Stimulated activated CD8-positive, alpha-beta memory T cell treated with anti-CD3 and anti-CD28 coated beads, Interleukin-15, amount 100 ng/mL, for 48 hours (primary cell): ENCODE measurements at places on chromosomes 6 and 20.

DNA sequence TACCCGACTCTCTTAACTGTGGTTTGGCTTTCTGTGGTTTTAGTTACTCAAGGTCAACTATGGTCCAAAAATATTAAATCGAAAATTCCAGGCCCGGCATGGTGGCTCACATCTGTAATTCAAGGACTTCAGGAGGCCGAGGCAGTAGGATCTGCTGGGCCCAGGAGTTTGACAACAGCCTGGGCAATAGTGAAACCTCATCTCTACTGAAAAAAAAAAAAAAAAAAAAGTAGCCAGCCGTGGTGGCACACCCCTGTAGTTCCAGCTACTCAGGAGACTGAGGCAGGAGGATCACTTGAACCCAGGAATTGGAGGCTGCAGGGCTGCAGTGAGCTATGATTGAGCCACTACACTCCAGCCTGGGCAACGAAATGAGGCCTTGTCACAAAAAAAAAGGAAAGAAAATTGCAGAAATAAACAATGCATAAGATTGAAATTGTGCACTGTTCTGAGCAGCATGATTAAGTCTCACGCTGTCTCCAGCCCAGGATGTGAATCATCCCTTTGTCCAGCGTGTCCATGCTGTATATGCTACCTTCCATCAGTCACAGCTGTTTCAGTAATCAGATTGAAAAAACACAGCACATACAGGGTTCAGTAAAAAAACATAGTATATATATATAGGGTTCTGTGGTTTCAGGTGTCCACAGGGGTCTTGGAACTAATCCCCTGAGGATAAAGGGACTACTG, 40.7 kb downstream of the RGS17 start:
- no peak for DNase-seq

DNA sequence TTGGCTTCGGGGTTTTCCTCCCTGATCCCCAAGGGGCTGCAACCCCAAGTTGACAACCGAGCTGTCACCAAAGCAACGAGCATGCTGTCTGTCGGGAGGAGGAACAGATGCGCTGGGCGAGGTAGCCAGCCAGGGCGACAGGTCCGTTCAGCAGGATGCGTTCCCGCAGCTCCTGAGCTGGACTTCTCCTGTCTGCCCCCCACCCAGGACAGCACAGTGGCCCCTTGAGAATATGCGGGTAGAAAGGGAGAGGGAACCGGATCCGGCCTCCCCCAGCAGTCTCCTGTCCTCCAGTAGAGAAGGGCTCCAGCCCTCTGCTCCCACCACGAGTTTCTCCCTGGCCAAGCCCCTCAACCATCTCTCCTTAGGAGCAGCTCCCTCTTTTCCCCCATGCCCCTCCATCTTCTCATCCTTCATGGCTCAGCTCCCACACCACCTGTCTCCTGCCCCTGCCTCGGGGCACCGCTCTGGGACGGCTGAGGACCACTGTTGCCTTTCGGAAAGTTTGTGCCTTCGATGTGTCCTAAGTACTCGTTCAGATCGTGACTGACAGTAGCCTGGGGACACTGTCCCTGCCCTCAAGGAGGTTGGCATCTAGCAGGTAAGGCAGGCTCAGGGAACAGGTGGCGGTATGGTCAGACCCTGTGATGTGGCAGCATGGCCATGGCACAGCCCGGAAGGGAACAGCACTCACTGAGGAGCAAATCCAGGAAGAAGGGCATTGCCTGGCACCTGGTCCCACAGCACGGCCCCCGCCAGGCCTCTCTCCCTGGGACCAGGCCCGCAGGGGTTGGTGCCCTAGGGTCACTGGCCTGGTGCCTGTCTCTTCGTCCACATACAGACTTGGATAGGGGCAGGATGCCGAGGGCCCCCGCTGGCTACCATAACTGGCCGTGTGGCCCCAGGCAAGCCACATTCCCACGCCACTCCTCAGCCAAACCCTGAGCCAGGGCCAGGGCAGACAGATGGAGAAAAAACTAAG, 96.3 kb downstream of the ASXL1 start:
- DNase-seq = no peak

GRCh38 chr6:87436435-87436834, 28.7 kb downstream of the CFAP206 start:
- no peak for DNase-seq

DNA sequence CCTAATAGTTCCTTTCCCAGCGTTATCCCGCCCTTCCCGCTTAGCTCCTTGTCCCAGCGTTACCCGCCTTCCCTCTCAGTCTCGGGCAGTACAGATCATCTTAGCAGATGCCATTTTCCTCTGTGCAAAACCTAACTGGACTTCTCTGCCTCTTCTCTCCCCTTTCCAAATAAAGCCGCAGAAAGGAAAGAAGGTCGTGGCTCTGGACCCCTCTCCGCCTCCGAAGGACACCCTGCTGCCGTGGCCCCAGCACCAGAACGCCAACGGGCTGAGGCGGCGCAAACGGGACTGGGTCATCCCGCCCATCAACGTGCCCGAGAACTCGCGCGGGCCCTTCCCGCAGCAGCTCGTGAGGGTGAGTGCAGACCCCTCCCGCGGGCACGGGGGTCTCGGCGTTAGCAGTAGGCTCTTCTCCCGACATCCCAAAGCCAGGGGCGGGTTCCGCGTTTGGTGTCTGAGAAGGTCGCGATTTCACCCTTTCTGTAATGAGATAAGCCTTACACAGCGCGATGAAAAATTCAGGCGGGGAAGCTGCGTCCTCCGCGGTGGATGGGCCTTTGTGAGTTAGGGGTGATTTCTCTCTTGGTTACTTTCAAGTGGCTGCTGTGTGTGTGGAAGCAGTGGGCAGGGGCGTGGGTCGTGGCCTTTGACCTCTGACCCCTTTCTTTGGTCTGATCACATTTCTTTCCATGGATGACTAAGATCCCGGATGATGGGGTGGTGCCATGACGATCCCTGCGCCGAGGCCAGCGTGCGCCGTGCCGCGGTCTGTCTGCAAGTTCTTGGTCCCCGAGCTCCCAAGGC, 292.7 kb downstream of the TAF4 start:
- DNase-seq = no peak

- no peak for DNase-seq
These were observed 120.0 kb downstream of the UTRN start for GRCh38 chr6:144405163-144405562.

- DNase-seq = no peak
These were observed 112.0 kb downstream of the CDK19 start for GRCh38 chr6:110703010-110703905.

DNA sequence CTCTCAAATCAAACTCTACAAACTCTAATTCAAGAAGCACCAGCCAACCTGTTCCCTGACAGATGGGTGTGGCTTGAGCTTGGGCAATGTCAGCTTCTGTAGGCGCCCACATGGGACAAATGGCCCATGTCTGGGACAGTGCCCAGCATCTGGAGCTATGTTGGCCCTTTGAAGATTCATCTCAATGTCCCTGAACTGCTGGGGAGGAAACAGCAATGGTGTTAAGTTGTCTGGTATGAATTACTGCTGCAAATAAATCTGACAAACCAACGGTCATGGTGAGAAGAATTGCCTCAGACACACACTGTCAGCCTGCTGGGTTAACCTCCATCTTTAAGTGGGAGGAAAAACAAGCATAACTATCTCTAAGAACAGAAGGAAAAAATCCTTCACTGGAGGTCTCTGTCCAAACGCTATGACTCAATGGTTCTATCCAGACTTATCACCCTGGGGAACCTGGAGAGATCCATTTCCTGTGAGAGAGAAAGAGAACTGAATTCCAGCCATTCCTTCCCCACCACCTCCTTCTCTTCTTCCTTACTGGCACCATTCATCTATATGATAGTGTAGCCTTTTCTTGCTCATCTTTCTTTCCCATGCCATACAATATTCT, 274.9 kb downstream of the CDH26 start:
- DNase-seq = no peak

GRCh38 chr20:8803065-8803464, 265.8 kb upstream of the PLCB4 start:
- DNase-seq = no peak

DNA sequence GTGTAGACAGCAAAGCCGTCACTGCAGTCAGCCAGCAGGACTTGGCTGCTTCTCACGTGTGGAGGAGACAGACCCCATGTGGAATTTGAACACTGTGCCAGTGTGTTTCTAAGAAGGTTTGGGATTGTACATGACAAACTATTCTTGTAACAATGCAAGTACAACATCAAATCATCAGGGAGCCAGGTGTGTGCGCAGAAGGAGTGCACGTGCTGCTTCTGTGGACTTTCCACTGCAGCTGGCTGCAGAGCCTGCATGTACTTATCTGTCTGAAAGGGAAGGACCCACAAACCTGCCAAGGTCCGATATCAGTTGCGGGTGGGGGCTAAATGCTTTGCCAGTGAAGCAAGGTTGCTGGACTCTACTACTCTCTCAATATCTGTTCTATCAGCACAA, 211.6 kb downstream of the WDR27 start:
- no peak for DNase-seq

DNA sequence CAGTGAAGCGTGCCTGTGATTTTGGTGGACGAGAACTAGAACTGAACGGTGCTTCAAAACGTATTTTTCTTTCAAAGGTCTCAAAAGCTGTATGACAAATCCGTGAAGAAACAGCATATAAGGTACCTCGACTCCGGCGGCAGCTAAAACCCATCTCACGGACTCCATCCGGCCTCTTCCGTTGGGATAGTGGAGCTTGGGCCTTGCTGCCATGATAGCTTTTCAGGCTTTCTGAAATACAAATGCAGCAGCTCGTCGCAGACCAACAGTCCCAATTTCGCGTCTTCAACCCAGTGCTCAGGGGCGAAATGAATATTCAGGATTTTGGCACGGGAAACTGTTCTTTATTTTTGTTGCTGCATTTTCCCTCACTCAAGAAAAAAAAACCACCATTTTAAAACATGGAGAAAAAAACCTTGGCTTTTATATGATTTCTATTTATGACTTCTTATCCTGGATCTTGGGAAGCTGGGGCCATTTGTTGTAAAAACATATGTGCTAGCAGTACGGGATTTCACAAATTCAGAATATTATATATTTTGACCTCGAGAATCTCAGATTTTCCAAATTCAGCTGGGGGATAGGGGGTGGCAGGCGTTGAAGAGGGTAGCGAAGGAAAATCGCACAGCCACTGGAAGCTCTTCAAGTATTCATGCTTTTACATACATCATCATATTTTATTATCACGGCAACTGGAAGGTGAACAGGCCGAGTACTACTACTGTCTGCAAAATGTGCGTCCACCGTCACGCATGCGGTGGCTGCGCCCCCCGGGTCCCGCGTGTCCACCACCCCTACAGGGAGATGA, 849 bp downstream of the GSTA4 start:
- peak; percentile 5 for DNase-seq

DNA sequence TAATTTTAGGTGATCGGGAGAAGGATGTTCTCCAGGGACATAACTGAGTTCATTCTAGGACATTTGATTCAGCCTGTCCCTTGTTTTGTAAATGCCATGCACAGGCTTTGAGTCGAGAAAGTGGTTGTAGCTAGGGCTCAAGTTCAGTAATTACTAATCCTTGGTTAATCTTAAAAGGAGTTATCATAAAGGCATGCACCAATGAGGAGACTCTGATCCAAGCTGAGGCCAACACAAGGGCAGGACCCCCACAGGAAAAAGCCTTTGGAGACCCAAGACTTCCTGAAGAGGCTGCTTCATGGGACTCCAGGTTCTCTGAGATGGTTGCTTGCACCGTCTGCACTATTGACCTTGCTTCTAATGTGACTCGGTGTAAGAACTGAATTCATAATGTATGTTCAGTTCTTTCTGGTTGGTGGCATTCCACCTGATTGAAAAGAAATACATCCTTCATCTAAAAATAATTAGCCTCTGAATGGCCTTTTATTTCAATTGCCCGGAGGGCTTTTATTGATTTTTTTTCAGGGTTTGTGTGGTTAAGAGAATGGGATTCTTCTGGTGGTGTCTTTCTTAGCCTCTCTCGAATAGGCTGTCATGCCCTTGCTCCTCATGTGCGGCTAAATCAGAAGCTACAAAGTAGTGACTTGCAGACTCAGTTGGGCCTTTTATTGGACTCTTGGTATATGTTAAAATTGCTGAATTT, 201.7 kb upstream of the PLCB4 start:
- no peak for DNase-seq

- no peak for DNase-seq
These were observed 98.7 kb downstream of the COL21A1 start for GRCh38 chr6:56148488-56149186.

DNA sequence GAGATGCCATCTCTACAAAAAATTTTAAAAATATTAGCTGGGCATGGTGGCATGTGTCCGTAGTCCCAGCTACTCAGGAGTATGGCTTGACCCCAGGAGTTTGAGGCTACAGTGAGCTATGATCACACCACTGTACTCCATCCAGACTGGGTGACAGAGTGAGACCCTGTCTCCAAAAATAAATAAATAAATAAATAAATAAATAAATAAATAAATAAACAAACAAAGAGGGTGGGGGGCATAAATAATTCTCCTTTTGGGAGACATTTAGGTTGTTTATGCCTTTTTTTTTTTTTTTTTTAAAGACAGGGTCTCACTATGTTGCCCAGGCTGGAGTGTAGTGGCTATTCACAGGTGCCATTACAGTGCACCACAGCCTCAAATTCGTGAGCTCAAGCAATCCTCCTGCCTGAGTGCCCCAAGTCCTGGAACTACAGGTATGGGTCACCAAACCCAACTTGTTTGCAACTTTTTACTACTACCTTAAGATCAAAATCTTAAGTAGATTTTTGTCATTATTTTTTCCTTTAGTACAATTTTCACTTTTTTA, 29.5 kb downstream of the FASTKD5 start:
- DNase-seq = no peak

GRCh38 chr6:30061858-30062458, 893 bp downstream of the POLR1H start:
- DNase-seq = no peak

GRCh38 chr6:33211136-33211535, 2.8 kb downstream of the RING1 start:
- DNase-seq = no peak

DNA sequence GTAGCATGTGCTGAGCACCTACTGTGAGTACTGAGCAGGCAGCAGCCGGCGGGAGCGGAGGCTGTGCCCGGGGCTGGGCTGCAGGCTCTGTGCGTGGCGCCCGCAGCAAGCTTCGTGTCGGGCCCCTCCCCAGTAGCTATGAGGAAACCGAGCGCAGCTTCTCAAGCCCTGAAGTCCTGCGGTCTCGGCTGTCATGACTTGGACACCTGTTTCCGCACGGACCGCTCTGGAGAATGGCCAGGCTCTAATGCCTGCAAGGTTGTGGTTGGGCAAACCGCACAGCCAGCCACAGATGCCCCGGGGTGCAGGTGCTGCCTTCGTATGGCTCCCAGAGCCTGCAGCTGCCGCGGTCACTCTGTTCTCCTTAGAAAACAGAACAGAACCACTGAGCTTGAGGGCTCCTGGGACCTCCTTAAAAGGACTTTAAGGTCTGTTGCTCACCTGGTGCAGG, 33.7 kb downstream of the PYGB start:
- no peak for DNase-seq

- DNase-seq = no peak
These were observed 126.6 kb downstream of the DOK5 start for GRCh38 chr20:54601831-54602515.

GRCh38 chr20:44011251-44011940, 96.7 kb downstream of the TOX2 start:
- DNase-seq = no peak

- DNase-seq = no peak
These were observed 48.2 kb downstream of the AGPAT4 start for GRCh38 chr6:161225681-161226008.

- DNase-seq = peak; percentile 18
These were observed 6.8 kb upstream of the USP49 start for GRCh38 chr6:41901882-41902519.
